ENCODE measurements at places on chromosomes 13 and 19.

DNA sequence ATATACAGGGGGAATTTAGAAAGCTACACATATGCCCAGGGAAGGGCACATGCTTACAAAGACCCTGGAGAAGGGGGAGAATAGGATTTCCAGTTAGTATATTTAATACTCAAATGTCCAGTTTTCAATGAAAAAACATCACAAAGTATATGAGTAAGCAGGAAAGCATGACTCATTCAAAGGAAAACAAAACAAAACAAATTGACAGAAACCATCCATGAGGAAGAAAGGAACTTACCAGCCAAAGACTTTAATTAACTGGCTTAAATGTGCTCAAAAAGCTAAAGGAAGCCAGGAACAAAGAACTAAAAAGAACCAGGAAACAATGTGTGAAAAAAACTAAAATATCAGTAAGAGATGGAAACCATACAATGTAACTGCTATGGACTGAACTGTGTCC, 716.2 kb upstream of the ARGLU1 start:
- no peak for DNase-seq

DNA sequence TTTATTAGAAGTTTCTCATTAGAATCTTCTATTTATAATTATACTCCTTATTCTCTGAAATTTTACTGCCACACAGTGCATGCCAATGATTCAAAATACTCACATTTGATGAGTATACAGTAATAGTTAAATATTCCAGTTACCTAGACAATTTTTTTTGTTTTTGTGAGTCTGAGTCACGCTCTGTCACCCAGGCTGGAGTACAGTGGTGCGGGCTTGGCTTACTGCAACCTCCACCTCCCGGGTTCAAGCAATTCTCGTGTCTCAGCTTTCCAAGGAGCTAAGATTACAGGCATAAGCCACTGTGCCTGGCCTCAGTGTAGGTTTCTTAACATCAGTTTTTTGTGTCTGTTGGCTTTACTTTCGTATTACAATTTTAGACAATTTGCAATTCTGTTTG, 87.1 kb downstream of the ZNF486 start:
- DNase-seq: no peak

DNA sequence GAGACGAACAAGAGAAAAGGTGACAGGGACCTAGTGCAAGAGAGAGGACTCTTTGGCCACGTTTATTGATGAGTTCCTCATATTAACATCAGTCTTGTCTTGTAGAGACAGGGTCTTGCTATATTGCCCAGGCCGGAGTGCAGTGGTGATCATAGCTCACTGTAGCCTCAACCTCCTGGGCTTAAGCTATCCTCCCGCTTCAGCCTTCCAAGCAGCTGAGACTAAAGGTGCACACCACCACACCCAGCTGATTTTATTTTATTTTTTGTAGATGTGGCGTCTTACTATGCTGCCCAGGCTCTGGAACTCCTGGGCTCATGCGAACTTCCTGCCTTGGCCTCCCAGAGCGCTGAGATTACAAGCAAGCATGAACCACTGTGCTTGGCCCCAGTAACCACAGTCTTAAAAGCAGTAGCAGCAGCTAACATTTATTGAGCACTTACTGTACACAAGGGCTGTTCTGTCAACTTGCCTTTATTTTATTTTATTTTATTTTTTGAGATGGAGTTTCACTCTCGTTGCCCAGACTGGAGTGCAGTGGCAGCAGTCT, 1.1 kb upstream of the SH2D3A start:
- no peak for DNase-seq

GRCh38 chr13:73825143-73825542, 309.1 kb downstream of the KLF12 start:
- no peak for DNase-seq

DNA sequence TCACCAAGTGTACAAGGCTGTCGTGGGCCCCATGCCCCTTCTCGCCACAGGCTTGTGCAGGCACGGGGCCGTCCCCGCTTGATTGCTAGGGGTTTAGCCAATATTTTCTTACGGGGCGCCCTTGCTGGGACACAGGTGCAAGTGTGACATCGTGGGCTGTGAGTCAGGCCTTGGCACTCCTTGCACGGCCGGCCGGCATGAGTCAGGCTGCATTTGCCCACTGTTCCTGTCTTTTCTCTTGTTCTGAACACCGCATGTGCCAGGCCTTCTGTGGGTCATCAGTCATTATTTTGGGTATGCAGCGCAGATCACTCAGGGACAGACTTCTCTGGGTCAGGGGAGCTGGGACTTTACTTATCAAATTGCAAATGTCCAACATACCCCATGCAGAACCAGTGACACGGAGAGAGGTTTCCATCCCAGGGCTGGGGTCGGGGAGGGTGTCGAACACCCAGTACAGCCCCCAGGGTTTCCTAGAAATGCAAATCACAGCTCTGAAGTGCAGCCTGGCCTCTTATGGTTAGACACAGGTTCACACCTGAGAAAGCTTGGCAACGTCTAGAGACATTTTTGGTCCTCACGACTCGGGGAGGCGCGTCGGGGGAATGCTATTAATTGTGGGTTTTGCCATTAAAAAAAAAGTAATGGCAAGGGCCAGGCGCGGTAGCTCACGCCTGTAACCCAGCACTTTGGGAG, 22.5 kb upstream of the KLF2 start:
- no peak for DNase-seq

GRCh38 chr13:47027780-47028437, 131.1 kb upstream of the HTR2A start:
- DNase-seq: no peak

- DNase-seq: no peak
Observed at GRCh38 chr19:18861917-18862316, 30.2 kb downstream of the UPF1 start.

GRCh38 chr13:24661713-24662112, 18.5 kb upstream of the ATP12A start:
- DNase-seq: no peak

GRCh38 chr19:29683009-29683408, 17.7 kb downstream of the PLEKHF1 start:
- no peak for DNase-seq

GRCh38 chr13:93766719-93767118, 540.1 kb downstream of the GPC6 start:
- no peak for DNase-seq

DNA sequence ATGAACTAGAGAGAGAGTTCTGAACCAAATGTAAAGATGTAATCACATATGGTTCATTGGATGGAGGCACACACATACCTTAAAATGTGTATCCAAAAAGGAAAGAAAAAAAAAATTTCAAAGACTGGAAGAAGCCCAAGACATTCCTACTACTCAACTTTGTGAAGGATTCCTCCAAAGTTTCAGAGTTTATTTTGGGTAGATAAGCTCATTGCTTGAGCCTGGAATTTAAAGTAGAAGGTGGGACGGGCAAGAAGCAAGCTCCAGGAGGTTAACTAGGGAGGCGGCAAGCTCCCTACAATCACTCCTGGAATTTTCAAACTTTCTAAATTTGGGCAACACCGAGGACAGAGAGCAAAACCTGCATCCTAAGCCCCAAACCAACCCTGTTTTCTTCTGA, 1.9 kb downstream of the TSHZ3 start:
- no peak for DNase-seq

DNA sequence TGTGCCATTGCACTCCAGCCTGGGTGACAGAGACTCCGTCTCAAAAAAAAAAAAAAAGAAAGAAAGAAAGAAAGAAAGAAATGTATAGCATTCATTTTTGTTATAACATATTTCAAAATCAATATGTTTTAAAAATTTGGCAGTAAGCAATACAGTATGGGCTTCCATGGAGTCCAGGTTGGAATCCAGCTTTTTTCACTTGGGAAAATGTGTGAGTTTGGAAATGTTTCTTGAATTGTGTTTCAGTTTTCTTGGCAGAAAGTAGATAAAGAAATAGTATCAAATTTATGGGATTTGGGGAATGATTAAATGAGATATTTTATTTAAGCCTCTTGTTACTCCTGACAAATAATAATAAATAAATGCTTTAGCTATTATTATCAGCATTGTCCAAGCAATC, 225.6 kb downstream of the PCDH9 start:
- DNase-seq: no peak

GRCh38 chr19:46181388-46181779, 33.3 kb downstream of the IGFL2 start:
- no peak for DNase-seq

- no peak for DNase-seq
Observed at GRCh38 chr13:46296115-46296822, 84.5 kb downstream of the LRRC63 start.

DNA sequence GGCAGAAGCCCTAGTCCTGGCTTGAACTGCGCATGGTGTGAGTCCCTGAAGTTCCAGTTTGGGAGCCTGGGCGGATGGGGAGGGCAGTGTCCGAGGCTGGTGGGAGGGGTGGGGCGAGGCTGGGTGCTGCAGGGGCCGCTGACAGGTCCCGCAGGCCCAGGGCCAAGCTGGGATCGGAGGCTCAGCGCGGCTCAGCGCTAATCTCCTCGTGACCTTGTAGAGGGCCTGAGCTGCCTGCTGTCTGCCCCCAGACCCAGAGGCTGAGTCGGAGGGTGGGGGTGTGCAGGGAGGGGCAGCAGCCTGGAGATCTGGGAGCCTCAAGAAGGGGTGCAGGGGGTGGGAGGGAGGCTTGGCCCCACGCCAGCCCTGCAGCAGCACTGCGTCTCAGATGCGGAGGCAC, 3.0 kb downstream of the ATP1A3 start:
- DNase-seq: no peak

GRCh38 chr19:45761714-45762113, 7.3 kb downstream of the SIX5 start:
- DNase-seq: no peak

- DNase-seq: no peak
Observed at GRCh38 chr13:32311188-32311897, 3.8 kb downstream of the ZAR1L start.

DNA sequence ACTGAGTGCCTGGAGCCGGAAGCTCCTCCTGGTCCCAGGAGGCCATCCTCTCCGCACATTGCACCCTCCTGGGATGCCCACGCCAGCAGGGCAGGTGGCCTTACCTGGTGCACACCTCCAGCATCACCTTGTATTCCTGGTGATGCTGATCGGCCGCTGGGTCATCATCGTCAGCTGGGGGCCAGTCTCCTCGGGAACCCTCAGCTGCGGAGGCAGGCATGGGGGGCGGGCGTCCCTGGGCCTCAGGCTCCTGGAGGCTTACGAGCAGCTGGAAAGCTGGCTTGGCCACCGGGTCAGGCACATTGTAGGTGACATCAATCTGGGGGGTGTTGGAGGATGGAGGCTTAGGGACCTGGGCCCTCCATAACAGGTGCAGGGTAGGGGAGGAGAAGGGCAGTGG, 13.7 kb downstream of the F2RL3 start:
- no peak for DNase-seq

DNA sequence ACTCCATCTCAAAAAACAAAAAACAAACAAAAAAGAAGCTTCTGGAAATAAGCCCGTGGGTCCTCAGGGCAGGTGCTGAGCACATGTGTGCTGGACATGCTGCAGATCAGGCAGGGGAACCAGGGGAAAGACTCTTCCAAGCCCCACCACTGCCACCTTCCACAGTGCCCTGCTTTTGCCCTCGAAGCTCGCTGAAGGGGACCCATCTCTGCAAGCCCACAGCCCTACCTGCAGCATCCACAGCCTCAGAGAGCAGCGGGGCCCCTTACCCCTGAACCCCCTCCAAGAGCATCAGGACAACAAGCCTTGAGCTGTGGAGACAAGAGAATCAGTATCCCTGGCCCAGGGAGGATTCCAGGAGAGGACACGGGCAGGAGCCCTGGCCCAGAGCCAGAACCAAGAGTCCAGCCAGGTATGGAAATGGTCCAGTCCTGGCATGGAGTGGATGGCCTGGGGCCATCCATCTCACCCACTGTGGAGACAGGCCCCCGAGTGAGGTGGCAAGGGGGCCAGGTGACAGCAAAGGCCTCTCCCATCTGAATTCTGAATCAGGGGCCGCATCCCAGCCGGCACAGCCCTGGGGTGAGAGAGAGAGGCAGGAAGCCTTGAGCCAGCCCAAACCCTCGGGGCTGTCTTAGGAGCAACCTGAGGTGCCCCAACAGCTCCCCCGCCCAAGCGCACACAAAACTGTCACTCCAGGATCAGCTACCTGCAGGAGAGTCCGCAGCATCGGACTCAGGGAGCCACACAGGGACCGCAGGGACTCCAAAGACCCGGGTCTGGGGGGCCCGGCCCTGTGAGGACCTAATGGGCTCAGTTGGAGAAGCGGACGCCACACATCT, 51.8 kb upstream of the TPM4 start:
- no peak for DNase-seq

DNA sequence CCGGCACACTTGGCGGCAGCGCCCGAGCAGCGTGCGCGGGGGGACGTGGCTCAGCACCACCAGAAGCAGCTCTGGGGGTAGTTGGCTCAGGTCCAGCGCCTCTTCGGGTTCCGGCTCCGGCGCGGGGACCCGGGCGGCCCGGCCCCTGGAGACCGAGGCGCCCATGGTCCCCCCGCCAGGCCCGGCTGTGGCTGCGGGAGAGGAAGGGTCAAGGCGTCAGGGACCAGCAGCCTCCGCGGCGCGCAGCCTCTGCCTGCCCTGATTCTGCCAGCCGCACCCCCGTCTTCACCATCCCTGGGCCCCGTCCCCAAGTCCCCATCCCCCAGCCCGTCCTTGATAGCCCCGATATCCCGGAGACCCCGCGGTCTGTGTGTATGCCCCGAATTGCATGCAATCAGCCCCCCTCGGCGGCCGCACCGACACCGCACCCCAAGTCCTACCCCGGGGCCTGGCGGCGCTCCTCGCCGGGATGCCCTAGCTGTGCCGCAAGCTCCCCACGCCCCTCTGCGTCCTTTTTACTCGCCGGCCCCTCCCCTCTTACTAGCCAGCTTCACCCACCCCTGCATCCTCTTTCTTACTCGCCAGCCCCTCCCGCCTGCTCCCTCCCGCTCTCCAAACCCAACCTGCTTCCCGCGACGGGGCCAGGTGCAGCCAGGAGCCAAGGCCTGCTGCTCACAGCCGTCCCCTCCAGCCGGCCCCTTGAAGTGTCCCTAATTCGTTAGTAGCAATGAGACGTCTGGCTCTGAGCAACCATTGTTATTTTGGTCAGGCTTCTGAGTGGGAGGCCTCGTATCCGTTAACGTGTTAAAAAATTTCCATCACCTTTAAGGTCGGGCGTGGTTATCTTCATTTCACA, at the start of gene FBXO27:
Gene FBXO27, minus strand, starts transcription at position 487 of the 856 bp plus-strand sequence. Its CDS starts 322 bp downstream, at position 165.
- DNase-seq: peak; percentile 2

GRCh38 chr19:32124585-32124984, 220.8 kb upstream of the ZNF507 start:
- no peak for DNase-seq

GRCh38 chr13:99395436-99395835, 88.2 kb upstream of the GPR183 start:
- DNase-seq: no peak

- no peak for DNase-seq
Observed at GRCh38 chr19:37999309-38000213, 92.6 kb downstream of the SIPA1L3 start.

DNA sequence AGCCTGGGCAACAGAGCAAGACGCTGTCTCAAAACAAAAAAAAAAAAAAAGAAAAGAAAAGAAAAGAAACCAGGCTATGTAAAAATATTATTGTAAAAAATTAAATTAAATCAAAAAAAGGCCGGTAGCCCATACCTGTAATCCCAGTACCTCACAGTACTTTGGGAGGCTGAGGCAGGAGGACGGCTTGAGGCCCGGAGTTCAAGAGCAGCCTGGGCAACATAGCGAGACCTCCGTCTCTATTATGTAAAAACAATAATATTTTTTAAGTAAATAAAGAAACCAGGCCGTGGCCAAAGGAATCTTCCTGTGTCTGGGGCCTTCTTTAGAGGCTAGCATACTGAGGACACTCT, 770 bp upstream of the CAPNS1 start:
- no peak for DNase-seq
